Left lung (tissue), 14 donors: ENCODE measurements at places on chromosomes 2 and 18.

- H3K4me3 ChIP-seq, result no peak overlapping the region
- H3K27ac ChIP-seq, result peak overlapping the region; percentile 14
- DNase-seq, result peak; percentile 61
- no peaks in the 10 kb centered on the region for H3K27me3 ChIP-seq
- no peaks in the 10 kb centered on the region for H3K36me3 ChIP-seq
These were observed 35.3 kb downstream of the GALNT1 start for GRCh38 chr18:35616664-35617423.

DNA sequence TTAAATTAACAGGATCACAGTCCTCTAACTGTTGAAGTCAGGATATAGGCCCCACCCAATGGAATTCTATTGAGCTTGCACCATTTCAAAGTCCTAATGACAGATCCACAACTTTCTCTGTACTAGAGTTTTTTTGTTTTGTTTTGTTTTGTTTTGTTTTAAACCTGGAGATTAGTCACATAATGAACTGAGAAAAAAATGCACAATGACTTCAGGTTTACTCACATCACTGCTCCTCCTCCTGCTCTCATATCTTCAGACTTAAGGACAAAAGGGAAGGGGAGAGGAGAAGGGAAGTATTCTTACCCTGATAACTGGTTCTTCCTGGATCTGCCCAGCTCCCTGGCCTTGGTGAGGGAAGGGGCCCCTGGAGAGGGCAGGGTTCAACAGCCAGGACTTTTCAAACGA, 208.2 kb upstream of the EPHA4 start:
- no peaks in the 10 kb centered on the region for H3K27me3 ChIP-seq
- H3K36me3 ChIP-seq, result no peaks in the 10 kb centered on the region
- no peak overlapping the region for H3K4me3 ChIP-seq
- H3K27ac ChIP-seq, result no peak overlapping the region
- no peak for DNase-seq
- no peaks in the 10 kb centered on the region for H3K4me1 ChIP-seq

- no peak overlapping the region for H3K27ac ChIP-seq
- H3K27me3 ChIP-seq, result no peaks in the 10 kb centered on the region
- no peak for DNase-seq
- H3K4me3 ChIP-seq, result no peak overlapping the region
These were observed 103.4 kb upstream of the RASGRP3 start for GRCh38 chr2:33372940-33373553.

GRCh38 chr2:100964681-100965169, 37.4 kb upstream of the RPL31 start:
- peaks cover 3% of the 10 kb centered on the region for H3K4me1 ChIP-seq
- no peak overlapping the region for H3K27ac ChIP-seq
- H3K4me3 ChIP-seq, result no peak overlapping the region
- H3K36me3 ChIP-seq, result no peaks in the 10 kb centered on the region

DNA sequence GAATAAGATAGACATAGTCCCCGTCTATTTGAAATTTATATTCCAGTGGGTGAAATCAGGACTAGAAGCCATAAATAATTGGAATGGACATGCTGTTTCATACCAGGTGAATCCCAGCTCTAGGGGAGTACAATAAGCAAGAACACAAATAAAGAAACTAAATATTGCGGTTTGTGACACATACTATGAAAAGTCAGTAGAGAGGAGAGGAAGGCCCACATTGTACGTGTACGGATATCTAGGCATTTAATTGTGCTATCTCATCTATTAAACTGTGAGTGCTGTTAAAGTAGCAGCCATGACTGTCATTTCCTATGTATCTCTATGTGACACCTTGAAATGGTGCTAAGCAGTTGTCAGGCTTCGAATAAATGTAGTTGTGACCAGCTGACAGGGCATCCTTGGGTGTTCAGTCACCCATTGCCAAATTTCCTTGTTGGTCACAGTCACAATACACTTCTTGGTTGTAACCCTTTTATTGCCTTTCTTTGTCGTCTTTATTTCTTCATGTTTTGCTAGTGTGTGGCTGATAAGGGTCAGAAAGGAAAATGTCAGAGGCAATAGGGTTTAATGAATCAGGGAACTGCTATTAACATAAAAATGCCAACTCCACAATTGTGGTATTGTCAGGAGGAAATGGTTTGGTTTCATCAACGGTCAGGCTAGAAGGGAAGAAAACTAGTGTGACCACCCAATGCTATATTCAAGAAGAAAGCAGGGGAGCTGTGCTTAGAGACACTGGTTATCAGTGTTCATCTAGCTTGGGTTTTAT, 31.5 kb downstream of the CPO start:
- no peaks in the 10 kb centered on the region for H3K36me3 ChIP-seq
- H3K27me3 ChIP-seq, result no peaks in the 10 kb centered on the region
- H3K4me1 ChIP-seq, result peaks cover 11% of the 10 kb centered on the region
- H3K4me3 ChIP-seq, result no peak overlapping the region
- DNase-seq, result no peak

DNA sequence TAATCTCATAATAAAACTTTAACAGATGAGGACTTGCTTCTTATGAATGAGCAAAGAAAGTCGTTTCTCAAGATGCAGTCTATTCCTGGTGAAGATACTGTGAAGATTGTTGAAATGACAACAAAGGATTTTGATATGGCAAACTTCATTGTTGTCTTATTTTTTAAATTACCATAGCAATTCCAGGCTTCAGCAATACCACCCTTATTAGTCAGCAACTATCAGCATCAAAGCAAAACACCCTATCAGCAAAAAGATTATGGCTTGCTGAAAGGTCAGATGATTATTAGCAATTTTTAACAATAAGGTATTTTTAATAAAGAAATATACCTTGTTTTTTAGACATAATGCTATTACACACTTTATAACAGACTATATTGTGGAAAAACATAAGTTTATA, 88.3 kb downstream of the COL5A2 start:
- no peaks in the 10 kb centered on the region for H3K36me3 ChIP-seq
- H3K27me3 ChIP-seq, result no peaks in the 10 kb centered on the region
- no peak overlapping the region for H3K4me3 ChIP-seq
- peak overlapping the region; percentile 11 for H3K27ac ChIP-seq

DNA sequence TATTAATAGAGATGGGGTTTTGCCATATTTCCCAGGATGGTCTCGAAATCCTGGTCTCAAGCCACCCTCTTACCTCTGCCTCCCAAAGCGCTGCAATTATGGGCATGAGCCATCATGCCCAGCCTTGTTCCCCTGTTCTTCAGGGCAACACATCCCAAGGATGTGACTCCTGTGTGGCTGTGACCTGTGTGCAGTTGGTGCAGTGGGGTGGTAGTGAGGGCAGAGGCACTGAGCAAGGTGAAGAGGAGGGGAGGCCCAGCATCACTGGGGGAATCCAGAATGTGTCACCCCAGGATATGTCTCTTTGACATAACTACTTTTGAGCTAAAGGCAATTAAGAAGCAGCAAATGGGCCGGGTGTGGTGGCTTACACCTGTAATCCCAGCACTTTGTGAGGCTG, 23.4 kb downstream of the CENPA start:
- H3K4me3 ChIP-seq, result no peak overlapping the region
- H3K4me1 ChIP-seq, result no peaks in the 10 kb centered on the region
- no peaks in the 10 kb centered on the region for H3K36me3 ChIP-seq
- DNase-seq, result no peak

DNA sequence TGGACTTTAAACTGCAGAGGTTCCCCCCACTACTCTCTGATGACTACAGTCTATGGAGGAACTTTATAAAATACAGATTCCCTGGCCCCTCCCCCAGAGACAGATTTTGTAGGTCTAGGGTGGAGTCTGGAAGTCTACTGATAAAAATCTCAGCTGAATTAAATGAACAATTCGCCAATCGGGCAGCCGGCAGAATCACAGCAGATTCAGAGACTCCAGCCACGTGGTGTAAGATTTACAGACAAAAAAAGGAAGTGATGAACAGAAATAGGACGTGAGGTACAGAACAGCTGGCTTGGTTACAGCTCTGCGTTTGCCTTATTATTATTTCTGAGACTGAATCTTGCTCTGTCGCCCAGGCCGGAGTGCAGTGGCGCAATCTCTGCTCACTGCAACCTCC, 21.4 kb upstream of the MTA3 start:
- H3K27me3 ChIP-seq, result no peaks in the 10 kb centered on the region
- H3K4me1 ChIP-seq, result no peaks in the 10 kb centered on the region
- no peak overlapping the region for H3K4me3 ChIP-seq

- H3K27me3 ChIP-seq, result no peaks in the 10 kb centered on the region
- no peak overlapping the region for H3K4me3 ChIP-seq
- no peak overlapping the region for H3K27ac ChIP-seq
- no peaks in the 10 kb centered on the region for H3K36me3 ChIP-seq
These were observed 110.3 kb upstream of the ODC1 start for GRCh38 chr2:10558281-10559030.

- H3K36me3 ChIP-seq, result no peaks in the 10 kb centered on the region
- H3K4me3 ChIP-seq, result no peak overlapping the region
- no peak for DNase-seq
- H3K4me1 ChIP-seq, result no peaks in the 10 kb centered on the region
- no peaks in the 10 kb centered on the region for H3K27me3 ChIP-seq
- H3K27ac ChIP-seq, result no peak overlapping the region
These were observed 90.3 kb downstream of the LRP2 start for GRCh38 chr2:169272010-169272409.

GRCh38 chr18:75799449-75800330, 372.2 kb upstream of the SMIM21 start:
- H3K27me3 ChIP-seq, result no peaks in the 10 kb centered on the region
- no peak overlapping the region for H3K27ac ChIP-seq
- no peaks in the 10 kb centered on the region for H3K36me3 ChIP-seq
- H3K4me1 ChIP-seq, result no peaks in the 10 kb centered on the region
- H3K4me3 ChIP-seq, result no peak overlapping the region
- no peak for DNase-seq

DNA sequence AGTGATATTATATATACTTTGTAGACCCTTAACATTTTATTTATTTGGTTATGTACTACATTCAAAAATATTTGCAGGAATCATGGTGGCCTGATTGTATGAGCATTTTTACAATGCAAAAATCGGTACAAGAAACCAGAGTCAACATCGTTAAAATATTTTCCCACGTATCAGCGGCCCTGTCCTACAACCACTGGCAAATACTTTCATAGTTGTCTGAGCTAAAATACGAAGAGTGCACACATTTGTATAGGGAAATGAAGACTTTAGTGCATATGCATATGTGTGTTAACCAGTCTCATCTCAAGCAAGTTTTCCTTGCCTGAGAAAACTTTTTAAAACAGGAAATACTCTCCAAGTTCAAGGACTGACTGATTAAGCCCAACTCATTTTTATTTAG, 35.9 kb downstream of the CCDC102B start:
- no peak overlapping the region for H3K27ac ChIP-seq
- no peaks in the 10 kb centered on the region for H3K27me3 ChIP-seq
- no peak for DNase-seq
- H3K4me3 ChIP-seq, result no peak overlapping the region
- H3K4me1 ChIP-seq, result peaks cover 3% of the 10 kb centered on the region
- no peaks in the 10 kb centered on the region for H3K36me3 ChIP-seq

GRCh38 chr2:134146161-134146560, 107.7 kb upstream of the MGAT5 start:
- no peaks in the 10 kb centered on the region for H3K27me3 ChIP-seq
- no peak for DNase-seq
- H3K27ac ChIP-seq, result no peak overlapping the region
- H3K36me3 ChIP-seq, result no peaks in the 10 kb centered on the region
- H3K4me1 ChIP-seq, result peaks cover 3% of the 10 kb centered on the region

GRCh38 chr18:9673296-9674251, 34.5 kb upstream of the RAB31 start:
- H3K27me3 ChIP-seq, result no peaks in the 10 kb centered on the region
- peaks cover 19% of the 10 kb centered on the region for H3K4me1 ChIP-seq
- peak overlapping the region; percentile 69 for H3K27ac ChIP-seq
- H3K36me3 ChIP-seq, result no peaks in the 10 kb centered on the region

DNA sequence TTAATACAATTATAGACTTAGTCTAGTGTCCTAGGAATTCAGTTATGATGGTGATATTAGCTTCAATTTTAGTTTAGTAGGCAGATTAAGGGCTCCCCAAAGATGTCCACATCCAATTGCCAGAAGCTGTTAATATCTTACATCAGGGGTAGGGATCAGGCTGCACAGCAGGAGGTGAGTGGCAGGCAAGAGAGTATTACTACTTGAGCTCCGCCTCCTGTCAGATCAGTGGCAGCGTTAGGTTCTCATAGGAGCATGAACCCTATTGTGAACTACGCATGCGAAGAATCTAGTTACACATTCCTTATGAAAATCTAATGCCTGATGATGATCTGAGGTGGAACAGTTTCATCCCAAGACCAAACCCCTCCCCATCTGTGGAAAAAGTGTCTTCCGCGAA, 54.9 kb downstream of the NYAP2 start:
- no peak overlapping the region for H3K27ac ChIP-seq
- H3K4me3 ChIP-seq, result no peak overlapping the region
- no peak for DNase-seq
- no peaks in the 10 kb centered on the region for H3K36me3 ChIP-seq
- no peaks in the 10 kb centered on the region for H3K27me3 ChIP-seq
